Common myeloid progenitor, CD34-positive (primary cell): ENCODE measurements at places on chromosomes 3 and 15.

DNA sequence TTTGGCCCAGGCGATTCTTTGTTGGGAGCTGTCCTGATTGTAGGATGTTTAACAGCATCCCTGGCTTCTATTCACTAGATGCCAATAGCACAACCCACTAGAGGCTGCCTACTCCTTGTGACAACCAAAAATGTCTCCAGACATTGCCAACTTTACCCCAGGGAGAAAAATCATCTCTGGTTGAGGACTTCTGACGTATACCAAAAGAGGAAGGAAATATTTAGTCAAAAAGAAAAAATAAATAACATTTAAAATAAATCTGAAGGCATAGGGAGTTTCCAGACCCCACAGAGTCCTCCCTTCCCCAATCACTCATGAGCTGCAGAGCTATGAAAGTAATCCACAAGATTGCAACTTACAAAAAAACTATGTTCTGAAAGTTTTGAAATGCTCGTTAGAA lies 61.0 kb downstream of the MECOM start:
- peak; percentile 64 for DNase-seq

GRCh38 chr3:195729476-195730251 lies 8.9 kb downstream of the MUC20 start:
- DNase-seq: no peak

DNA sequence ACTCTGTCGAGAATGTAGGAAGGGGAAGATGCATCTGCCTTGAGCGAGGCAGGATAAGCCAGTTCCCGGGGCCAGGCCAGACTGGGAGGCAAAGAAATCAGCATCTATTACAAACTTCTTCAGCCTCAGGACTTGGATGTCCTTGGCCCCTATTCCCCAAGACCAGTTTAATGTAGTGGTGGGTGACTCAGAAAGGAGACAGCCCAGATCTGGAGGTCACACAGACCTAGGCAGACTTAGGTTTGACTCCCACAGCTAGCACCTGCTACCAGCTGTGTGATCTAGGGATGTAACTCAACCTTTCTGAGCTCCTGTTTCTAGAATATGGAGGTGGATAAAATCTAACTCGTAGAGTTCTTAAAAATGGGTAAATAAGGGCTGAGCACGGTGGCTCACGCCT lies 409.5 kb upstream of the PROK2 start:
- DNase-seq: no peak

DNA sequence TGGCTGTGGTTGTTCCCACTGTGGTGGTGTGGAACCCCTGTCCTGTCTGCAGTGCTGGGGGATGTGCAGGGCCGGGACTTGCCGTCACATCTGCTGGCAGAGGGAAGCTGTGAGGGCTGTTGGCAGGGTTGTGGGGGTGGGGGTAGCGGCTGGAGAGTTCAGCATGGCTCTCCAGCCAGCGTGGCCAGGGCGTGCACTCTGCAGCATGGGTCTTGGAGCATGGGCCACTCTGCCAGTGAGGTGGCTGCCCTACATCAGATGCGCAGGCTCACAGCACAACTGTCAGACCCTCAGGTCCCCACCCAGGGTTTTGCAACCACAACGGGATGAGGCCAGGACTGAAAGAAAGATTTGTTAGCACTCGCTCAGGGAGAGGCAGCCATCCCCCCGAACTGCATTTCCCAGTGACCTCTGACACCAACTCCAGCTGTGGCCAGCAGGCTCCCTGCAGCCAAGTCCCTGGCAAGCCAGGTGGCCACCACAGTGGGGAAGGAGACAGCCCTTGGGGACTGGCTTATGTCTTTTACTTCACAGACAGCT lies 237.7 kb upstream of the LYSMD4 start:
- DNase-seq: no peak

DNA sequence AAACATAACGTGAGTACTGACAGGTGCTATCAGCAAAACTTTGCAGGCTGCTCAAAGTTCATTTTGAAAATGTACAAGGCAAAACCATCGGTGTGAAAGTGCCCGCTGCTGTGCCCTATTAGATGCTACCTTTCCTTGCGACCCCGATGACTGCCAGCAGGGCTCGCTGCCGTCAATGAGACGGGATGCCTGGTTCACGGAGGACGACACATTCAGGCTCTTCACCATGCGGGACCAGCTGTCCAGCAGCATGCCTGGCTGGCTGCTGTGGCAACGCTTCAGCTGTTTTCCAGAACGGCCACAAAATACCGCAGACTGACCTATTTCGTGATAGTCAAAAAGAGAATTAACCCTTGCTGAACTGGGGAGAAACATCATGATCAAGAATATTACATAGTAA lies 92.7 kb upstream of the OCA2 start:
- DNase-seq: no peak

GRCh38 chr15:101451846-101452245 lies 37.7 kb downstream of the PCSK6 start:
- no peak for DNase-seq

DNA sequence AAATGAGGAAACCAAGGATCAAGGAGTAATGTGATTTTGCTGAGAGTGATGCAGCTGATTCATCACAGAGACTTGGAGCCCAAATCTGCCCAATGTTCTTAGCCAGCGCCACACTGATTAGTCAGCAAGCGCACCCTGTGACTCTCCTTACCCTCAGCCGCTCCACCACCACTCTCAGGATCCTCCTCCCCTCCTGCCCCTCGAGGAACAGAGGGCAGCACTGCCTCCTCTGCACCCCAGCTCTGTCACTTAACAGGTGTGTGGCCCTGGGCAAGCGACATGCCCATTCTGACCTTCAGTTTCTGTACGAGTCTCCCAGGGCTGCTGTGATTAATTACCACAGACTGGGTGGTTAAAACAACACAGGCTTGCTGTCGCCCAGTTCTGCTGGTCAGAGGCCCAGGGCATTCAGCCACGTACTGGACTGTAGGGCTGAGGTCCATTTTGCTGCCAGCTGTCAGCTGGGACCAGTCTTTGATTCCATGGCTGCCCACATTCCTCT lies 36.1 kb upstream of the HRH1 start:
- no peak for DNase-seq

GRCh38 chr3:67947808-67948508 lies 293.5 kb upstream of the SUCLG2 start:
- DNase-seq: no peak

DNA sequence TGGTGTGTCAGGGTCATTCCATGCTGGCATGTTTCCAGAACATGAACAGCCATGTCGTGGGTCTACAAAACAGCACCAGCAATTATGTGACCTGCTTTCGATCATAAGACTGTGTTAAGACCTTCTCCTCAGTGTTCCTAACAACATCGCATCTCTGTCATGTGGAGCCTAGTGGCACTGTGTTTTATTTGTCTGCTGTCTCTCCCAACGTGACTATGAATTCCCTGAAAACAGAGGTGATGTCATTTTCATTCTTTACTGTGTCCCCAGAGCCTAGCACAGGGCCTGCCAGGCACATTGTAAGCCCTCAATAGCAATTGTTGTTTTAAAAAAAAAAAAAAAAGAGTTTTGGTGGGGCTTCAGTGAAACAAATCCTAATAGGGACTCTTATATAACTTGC lies 94.2 kb upstream of the IL12A start:
- no peak for DNase-seq

GRCh38 chr15:70474471-70475406 lies 288.6 kb downstream of the UACA start:
- DNase-seq: peak; percentile 96

- no peak for DNase-seq
Observed at GRCh38 chr3:43525941-43526607, 95.7 kb downstream of the ANO10 start.

- no peak for DNase-seq
Observed at GRCh38 chr3:185807445-185808068, 17.3 kb downstream of the IGF2BP2 start.

DNA sequence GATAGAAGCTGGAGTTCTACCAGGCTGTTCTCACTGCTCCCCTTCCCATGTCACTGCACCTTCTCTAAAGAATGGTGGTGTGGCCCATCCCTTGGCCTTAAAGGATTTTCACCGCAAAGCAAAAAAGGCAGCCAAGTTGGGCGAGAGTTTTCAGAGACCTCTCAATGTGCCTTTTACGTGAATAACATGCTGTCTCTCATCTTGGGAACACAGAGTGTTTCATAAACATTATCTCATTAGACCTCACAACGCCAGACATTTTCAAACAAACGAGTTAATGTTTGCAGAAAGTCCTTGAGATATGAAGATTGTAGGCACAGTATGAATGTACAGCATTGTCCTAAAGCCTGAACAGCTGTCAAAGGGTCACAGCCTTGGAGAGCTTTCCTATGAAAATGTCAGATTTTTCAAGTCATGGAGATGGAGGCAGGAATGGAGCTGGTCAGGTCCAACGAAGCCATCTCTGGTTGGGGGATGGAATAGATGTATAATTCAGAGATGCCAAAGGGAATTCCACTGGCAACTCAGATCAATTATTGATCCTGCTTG lies 21.3 kb downstream of the TM4SF1 start:
- DNase-seq: no peak

- peak; percentile 40 for DNase-seq
Observed at GRCh38 chr3:72322264-72322976, 525.8 kb downstream of the SHQ1 start.

DNA sequence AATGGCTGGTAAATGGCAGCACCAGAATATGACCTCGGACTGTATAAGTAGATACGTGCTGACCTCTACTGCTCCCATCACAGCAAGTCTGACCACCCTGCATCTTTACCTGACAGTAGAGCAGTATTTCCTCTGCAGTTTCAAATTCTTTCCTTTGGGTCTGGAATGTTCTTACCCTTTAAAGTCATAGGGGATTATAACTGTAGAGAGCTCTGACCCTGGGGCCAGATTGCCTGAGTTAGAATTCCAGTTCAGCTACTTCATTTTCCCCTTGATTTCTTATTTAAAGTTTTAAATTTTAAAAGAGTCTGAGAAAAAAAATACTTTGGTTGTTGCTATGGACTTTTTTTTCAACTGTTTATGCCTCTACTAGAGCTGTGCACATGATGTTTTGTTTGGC lies 237.7 kb downstream of the NR1D2 start:
- DNase-seq: no peak

GRCh38 chr15:56963710-56964109 lies 45.3 kb downstream of the TCF12 start:
- no peak for DNase-seq

GRCh38 chr3:11495948-11496557 lies 147.7 kb downstream of the VGLL4 start:
- no peak for DNase-seq

DNA sequence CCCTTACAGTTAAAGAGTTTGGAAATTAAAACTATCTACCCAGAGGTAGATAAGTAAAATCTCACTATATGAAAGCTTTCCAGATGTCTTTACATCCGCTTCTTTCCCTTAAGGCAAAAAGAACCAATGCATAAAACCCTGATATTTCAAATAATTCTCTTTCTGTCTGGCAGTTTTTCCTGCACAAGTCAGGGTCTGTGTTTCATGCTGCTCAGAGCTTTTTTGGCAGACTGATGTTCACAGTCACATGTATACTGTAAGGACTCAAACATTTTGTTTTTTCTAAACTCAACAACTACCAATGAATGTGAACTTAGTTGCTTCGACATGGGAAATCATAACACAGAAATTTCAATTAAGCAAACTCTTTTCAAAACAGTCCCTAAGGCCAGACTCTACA lies 988.4 kb downstream of the EPHA3 start:
- no peak for DNase-seq

GRCh38 chr3:17394541-17395155 lies 347.8 kb downstream of the TBC1D5 start:
- DNase-seq: peak; percentile 16

- no peak for DNase-seq
Observed at GRCh38 chr3:50737906-50738598, 63.3 kb downstream of the DOCK3 start.

DNA sequence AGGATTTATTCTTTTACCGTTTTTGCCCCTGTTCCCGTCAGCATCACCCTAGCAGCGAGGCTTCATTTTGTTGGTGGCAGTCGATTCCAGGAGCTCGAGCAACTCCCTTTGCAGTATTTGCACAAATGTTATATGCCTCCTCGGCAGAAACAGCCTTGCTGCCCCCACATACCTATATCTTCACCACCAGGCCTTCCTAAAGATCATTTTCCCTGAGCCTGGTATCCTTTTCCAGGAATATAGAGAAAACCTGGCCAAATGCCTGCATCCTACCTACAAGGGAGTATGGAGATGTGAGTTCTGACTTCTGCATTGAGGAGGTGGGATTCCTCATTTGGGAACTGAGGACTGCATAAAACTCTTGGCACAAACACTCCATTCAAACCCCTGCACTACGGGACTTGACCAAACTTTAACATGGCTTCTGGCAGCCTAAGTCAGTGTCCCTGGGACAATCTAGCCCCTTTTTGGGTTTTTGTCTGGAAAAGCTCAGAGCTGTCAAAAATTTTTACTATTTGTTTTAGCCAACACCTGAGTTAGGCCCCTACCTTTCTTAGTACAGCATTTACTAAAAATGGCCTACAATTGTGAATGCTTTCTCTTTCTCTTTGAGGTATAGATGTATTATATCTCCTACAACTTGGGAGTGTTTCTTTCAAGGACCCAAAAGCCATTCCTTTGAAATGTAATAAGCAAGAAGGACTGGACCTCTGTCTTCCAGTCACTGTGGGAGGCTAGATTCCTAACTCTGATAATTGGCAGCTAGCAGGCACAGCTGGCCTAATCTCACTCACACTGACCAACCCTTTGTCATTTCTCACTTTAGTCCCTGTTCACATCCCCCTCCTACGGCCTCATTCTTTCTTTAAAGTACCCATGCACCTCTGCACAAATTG lies 12.1 kb upstream of the UBE2Q2 start:
- no peak for DNase-seq

- DNase-seq: no peak
Observed at GRCh38 chr15:70196372-70197316, 98.9 kb upstream of the TLE3 start.

GRCh38 chr3:179528772-179529171 lies 34.0 kb upstream of the ACTL6A start:
- DNase-seq: no peak

GRCh38 chr3:9105421-9105820 lies 142.1 kb upstream of the RAD18 start:
- no peak for DNase-seq

- DNase-seq: no peak
Observed at GRCh38 chr3:193207290-193208273, 33.4 kb upstream of the PLAAT1 start.

GRCh38 chr15:63752075-63752684 lies 81.6 kb downstream of the HERC1 start:
- peak; percentile 81 for DNase-seq

DNA sequence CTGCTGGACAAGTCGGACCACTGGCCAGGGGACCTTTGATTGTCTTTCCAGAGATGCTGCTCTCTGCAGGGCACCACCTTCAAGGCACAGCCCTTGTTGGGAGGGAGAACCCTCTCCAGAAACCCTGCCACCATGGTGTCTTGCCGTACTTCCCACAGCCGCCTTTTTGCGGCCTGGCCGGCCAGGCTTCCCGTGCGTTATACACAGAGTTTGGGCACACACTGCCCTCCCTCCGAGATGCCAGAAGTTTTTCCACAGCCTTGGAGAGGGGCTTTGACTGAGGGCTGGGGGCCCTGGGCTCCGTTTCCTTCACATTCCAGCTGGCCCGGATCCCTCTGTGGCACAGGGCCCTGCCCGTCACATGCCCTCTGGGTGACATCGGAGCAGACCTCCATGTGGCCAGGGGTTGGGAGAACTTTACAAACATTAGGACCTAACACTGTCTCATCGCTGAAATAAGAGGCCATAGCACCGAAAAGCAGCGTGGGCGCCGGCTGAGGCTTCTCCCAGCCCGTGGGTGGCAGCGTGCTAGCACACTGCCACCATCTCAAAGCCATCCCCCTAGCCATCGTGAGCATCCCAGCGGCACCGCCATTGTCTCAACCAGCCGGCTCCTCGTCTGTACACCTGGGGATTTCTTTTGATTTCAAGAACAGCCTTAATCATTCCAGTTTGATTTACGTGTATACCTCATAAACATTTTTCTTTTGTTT lies 6.3 kb upstream of the APEH start:
- DNase-seq: no peak
